ENCODE measurements at places on chromosomes 2 and 18. TPM values are rescaled to one million over a fixed set of nuclear protein-coding genes. Genes with fewer than 3 reads are reported as not detected.
A peak's percentile ranks its signal among the peaks of the same experiment; 100 is the strongest.

- no peak for DNase-seq
Measured at GRCh38 chr2:238913931-238914647, 66.2 kb downstream of the TWIST2 start.

DNA sequence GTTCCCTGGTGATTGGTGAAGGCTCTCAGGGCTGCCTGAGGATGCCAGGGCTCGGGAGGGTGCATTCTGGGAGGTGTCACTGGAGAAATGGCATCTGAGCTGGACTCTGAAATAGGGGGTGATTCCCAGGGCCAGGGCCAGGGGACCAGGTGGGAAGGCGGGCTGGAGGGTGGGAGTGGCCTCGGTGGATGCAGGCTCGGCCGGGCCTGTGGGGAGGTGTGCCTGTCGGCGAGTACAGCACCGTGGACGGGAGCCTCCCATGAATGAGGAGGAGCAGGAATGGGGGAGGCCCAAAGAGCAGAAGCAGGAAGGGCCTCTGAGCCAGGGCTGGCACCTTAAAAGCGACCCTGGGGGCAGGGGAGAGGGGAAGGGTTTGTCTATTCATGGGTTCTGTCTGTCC, 116.8 kb downstream of the GBX2 start:
- DNase-seq, result no peak

- no peak for DNase-seq
Measured at GRCh38 chr2:118980573-118980972, 38.6 kb downstream of the MARCO start.

DNA sequence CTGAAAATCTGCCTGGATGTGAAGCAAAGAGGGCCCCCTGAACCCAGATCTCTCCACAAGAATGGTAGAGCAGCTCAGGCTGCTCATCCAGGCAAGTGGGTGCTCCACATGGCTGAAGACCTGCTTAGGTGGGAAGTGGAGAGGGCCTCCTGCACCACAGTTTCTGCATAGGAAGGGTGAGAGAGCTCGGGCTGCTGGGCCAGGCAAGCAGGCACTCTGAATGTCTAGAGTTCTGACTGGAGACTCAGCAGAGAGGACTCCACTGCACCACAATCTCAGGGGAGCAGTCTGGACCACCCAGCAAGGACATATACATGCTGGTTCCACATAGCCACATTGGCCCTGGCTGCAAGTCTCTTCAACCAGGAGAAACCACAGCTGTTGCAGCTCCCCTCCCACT, 52.0 kb downstream of the DSEL start:
- DNase-seq, result no peak

DNA sequence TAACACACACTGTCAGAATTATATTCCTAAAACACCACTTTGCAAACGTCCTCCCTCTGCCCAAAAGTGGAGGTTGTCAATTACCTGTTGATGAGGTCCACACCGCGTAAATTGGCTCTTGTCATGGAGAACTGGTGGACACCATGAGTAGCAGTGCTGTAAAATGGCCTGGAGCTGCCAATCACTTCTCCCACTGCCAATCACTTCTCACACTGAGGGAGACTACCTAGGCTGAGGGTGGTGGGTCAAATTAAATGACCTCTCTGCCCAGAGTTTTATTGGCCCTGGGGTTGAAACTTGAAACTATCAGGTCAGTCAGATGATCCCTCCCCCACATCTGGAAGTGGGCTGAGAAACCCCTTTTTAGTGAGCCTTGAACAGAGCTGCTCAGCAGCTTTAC, 89.6 kb downstream of the SOWAHC start:
- no peak for DNase-seq

GRCh38 chr18:75544496-75544895, 117.0 kb upstream of the SMIM21 start:
- no peak for DNase-seq

GRCh38 chr2:240893363-240893844, 2.6 kb downstream of the MAB21L4 start:
- DNase-seq, result peak; percentile 43

DNA sequence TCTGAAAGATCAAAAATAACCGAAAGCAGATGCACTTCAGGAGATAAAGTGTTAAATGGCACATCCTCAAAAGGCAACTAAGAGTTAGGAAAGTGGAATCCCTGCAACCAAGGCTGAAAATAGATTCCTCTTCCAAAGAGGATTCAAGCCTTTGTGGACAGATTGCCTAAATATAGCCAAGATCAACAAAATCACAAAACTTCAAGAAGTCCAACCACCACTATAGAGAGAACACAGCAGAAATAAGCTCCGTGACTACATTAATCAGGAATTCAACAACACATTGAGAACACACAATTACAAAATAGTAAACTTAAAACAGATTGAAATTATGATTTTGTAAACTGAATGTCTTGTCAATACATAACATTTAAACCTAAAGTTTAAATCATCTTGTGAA, 165.7 kb downstream of the LNPK start:
- no peak for DNase-seq

DNA sequence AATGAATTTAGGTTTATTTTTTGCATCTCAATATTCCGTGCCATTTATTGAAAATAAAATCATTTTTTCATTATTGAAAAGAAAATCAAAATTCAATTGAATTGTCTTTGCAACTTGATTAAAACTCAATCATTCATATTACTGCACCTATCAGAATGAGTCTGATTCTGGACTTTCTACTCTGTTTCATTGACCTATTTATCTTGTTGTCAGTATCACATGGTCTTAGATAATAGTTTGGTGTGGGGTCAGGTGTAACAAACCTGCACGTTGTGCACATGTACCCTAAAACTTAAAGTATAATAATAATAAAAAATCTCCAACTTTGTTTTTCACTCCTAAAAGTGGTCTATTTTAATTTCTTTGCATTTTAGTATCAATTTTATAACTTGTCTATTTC, 422.9 kb downstream of the RAD51AP2 start:
- no peak for DNase-seq

- DNase-seq, result peak; percentile 81
Measured at GRCh38 chr2:47307066-47307465, 95.9 kb upstream of the MSH2 start.

DNA sequence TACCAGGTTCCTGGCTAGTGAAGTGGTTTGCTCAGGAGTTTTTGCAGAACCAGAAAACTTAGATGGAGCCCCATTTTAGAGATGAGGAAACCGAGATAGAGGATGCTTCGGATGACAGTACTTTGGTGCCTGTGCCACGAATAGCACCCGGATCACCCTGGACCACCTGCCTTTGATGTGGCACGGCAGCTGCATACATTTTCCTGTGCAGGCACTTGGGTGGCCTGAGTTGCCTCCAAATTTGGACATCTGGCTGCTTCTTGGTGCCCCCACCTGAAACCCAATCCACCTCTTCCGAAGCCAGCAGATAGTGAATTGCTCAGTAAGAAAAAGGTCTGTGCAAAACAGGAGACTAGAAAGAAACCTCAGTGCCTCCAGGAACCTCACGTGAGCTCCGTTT, 140.6 kb upstream of the ID2 start:
- DNase-seq, result no peak

DNA sequence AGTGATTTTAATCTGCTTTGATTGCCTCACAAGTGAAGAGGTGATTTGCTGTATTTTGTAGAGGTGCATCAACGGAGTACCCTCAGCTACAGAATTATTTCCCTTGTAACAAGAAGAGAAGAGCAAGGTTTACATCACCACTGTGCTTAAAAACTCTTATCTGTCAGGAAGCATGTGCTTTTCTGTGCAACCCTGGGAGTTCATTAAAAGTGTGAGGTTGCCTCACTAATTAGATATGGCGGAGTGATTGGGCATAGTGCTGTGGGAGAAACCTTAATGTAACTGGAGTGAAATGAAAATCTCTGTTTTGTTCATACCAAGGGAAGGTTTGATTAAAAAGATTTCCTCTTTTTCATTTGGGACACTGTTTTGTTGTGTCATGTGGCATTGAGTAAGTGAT, 544.7 kb downstream of the PARD3B start:
- no peak for DNase-seq

DNA sequence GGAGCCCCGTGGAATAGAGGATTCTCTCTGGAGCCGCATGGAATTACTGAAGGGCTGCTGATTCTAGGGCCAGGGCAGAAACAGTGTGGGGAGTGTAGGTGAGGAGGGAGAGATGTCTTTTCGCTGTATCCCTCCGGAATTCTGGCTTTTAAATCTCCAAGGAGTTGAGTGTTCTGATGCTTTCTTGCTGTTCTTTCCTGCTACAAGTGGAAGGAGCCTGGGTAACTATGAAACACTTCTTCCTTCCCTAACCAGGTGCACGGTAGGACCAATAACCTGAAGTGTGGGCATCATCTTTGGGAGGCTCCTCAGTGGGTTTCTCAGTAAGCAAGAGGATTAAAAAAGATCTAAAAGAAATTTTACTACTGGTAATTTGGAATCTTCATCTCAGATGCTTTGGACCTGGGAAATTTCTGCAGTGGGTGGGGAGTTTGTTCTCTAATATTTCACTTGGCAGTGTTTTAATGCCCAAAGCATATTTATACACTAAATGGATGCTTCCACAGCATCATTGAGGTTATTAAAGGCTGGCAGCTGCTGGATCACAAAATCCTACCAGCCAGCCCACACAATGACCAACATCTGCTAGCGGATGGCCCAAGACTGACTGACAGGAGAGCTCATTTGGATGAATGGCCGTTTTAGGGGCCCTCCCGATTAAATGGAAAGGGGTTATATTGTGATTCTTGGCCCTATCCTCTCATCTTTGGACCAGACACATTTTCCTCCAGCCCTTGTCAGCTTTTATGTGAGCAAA, 2.1 kb downstream of the EML6 start:
- DNase-seq, result no peak

DNA sequence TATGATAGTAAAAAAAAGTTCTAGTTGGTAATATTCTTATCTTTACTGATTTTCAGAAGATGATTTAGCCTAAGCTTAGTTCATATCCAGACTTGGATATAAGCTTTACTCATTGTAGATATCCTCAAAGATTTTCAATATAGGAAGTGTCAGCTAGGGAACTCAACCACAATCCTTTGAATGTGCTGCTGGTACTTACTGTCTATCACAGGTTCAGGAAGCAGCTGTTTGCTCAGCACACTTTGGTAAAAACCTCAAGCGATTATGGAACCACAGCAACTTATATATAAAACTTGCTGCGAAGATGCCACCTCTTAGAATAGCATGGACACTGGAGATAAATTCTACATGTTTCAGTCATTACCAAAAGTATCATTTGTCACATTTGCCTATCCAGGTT, 60.1 kb upstream of the TNFRSF11A start:
- peak; percentile 3 for DNase-seq

- DNase-seq, result peak; percentile 6
Measured at GRCh38 chr2:63614448-63614968, 25.7 kb downstream of the MDH1 start.

GRCh38 chr2:194962254-194962653, 694.8 kb upstream of the SLC39A10 start:
- DNase-seq, result no peak

DNA sequence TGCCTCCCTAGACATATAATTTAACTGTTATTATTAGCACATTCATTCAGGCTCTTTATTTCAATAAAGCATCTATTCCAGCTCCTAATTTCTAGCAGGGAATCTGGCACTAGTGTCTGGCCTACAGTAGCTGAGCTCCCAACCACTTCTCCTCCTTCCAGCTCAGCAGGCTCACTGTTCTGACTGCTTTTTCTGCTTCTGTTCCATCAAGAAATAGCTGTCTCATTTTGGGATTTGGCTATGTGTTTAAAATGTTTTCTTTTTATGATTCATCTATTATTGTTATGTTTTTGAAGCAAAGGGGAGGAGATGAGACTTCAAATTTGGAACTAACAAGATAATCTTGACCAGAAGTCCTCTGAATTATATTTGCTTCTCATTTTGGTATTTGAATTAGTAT, 172.7 kb upstream of the SMAD7 start:
- DNase-seq, result no peak

DNA sequence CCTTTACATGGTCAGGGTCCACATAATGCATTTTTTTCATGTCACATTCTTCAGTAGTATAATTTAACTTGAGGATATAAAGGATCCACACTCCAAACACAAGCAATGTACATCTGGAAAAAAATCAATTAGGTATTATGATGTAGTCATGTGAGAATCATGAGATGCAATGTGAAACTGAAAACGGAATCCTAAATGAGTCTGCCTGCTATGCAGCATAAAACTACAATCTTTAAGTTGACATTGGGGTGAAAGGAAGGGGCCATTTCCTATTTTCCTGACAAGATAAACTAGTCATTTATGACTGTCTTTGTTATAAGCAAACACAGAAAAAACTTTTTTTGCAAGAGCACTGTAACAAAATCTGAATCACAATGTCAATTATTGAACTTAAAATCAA, 27.6 kb downstream of the ST3GAL5 start:
- DNase-seq, result peak; percentile 55

DNA sequence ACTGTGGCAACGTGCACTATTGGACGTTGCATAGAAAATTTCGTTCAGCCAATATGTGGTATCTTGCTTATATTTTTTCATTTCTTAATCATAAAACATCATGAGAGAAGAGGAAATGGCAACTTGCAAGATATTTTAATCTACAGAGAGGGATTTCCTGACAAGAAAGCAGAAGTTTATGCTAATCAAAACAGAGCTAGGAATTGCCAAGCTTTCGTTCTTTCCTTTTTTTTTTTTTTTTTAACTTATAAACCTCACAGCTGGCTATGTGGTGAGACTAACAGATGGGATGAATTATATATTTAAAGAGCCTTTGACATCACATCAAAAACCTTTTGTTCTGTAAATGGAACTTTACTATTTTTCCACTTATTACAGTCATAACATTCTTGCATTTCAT, 1136.9 kb upstream of the TMEFF2 start:
- DNase-seq, result no peak

GRCh38 chr2:107936433-107937359, 49.6 kb upstream of the SLC5A7 start:
- peak; percentile 32 for DNase-seq

- DNase-seq, result peak; percentile 56
Measured at GRCh38 chr2:26735097-26735496, 29.0 kb upstream of the SLC35F6 start.

DNA sequence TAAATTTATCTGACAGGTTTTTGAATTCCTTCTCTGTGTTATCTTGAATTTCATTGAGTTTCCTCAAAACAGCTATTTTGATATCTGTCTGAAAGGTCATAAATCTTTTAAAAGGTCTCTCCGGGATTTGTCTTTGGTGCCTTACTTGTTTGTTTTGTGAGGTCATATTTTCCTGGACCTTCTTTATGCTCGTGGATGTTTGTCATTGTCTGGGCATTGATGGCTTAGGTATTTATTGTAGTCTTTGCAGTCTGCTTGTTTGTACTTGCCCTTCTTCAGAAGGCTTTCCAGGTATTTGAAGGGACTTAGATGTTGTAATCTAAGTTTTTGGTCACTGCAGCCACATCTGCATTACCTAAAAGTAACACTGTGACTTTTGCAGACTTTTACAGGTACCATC, 355.2 kb downstream of the PARD3B start:
- no peak for DNase-seq

DNA sequence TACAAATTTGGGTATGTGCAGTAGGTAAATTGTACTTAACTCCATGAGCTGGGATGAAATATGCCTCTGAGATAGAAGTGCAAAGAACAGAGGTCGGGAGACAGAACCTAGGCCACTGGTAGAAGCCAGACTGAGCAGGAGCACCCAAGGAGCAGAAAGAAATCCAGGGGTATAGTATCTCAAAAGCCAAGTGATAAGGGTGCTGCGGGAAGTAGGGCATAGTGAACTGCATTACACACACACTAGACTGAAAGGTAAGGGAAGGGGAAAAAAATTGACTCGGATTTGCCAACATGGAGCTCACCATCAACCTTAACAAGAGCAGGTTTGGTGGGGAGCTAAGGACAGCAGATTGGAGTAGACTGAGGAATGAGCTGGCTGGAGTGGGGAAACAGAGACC, 89.3 kb upstream of the TMEM247 start:
- no peak for DNase-seq

The EVX2 gene
- total RNA-seq, result not detected

The CCDC74B gene
- total RNA-seq, result 14.7 TPM

The IL1RL1 gene
- total RNA-seq, result 1.5 TPM

The POTEF gene
- total RNA-seq, result 0.09 TPM

The BOLL gene
- not detected for total RNA-seq

The ANKRD53 gene
- total RNA-seq, result 0.82 TPM
